ENCODE measurements at places on chromosomes 5 and 9.

- DNase-seq: no peak
Observed at GRCh38 chr9:126376311-126377175, 49.9 kb downstream of the MVB12B start.

DNA sequence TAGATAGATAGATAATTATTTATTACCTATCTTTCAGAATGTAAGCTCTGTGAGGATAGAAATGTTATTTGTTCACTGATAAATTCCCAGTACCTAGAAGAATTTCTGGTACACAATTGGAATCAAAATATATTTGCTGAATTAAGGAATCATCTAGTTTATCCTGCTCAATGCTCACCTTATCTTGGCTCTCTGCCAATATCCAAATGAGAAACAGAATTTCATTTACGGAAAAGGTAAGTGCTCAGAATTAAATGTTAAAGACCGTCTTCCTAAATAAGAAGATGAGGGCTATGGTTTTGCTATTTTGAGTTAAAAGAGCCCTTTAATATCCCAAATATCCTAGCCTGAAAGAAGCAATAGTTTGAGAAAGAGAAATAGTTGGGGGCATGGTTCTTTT lies 232.1 kb upstream of the PDE4D start:
- DNase-seq: no peak

- DNase-seq: peak; percentile 43
Observed at GRCh38 chr5:38316544-38317224, 58.3 kb downstream of the EGFLAM start.

DNA sequence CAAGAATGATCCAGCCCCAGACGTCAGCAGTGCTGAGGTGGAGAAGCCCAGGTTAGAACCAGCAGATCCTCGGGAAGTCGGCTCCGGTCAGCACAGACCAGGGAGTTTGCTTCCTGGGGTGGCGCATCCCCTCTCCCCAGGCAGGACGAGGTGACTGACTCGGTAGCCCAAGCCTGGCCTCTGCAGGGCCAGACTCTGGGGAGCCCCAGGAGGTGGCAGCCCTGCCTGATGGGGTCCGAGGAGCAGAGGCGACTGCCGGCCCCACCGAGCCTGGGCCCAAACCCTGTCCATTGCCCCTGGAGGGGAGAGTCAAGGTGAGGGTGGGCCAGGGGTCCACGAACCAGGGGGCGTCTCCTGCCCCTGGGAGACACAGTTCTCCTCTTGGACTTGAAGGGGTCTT lies 52.9 kb upstream of the SARDH start:
- no peak for DNase-seq

DNA sequence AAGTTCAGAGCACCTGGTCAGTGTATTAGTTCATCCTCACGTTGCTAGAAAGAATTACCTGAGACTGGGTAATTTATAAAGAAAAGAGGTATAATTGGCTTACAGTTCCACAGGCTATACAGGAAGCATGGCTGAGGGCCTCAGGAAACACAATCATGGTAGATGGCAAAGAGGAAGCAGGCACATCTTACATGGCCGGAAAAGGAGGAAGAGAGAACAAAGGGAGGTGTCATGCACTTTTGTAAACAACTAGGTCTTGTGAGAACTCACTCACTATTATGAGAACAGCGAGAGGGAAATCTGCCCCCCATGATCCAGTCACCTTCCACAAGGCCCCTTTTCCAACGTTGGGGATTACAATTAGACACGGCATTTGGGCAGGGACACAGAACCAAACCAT lies 28.8 kb upstream of the CAVIN4 start:
- DNase-seq: no peak

- DNase-seq: peak; percentile 47
Observed at GRCh38 chr5:94288937-94289336, 329.5 kb downstream of the KIAA0825 start.

GRCh38 chr9:120937596-120937995 lies 11.0 kb upstream of the TRAF1 start:
- DNase-seq: no peak

- no peak for DNase-seq
Observed at GRCh38 chr5:131389096-131389868, 125.4 kb downstream of the CDC42SE2 start.

DNA sequence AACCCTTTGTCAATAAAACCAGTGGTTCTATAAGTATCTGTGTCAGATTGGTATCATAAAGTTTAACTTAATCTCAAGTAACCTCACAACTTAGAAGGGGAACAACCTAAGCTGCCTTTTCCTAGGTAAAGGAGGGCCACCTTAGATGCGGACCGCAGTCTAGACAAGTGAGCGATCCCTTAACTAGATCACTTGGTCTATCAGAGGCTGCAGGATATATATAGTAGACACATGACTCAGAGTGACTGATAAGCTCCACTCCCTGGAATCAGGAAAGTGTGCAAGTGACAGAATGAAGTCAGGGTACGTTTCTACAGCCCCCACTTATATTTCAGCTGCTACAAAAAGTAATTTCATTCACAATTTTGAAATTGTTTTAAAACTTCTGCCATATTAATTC lies 7.4 kb downstream of the REEP5 start:
- DNase-seq: no peak

- DNase-seq: no peak
Observed at GRCh38 chr5:96260009-96260408, 173.0 kb downstream of the PCSK1 start.

DNA sequence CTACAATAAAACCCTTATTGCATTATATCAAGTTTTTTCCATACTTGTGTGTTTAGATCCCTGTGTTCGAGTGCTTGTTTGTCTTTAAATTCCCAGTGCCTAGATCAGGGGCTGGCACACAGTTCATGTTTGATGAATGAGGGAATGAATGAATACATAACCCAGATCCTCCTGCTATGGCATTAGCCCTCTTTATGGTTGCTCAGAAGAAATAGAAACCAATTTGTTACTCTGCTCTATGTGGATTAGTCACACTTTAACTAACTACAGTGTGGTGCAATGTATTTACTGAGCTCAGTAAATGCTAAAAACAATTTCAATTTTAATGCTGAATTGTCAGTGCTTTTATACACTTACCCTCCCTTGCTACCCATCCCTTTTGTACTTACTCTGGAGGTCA lies 16.4 kb upstream of the GALNT10 start:
- DNase-seq: no peak

- DNase-seq: no peak
Observed at GRCh38 chr5:129807162-129807814, 59.4 kb downstream of the MINAR2 start.

DNA sequence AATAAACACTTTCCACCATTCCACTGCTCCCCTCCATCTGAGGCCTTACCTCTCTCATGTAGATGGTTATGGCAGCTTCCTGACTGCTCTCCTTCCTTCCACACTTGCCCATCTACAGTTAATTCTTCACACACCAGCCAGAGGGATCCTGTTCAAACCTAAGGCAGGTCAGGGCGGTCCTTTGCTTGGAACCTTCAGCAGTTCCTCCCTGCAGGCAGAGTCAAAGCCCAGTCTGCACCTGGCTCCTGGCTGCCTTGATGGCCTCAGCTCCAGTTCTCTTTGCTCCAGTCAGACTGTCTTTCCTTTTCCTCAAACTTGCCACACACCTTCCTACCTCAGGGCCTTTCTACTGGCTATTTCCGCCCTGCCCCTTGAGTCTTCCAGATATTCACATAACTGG lies 30.2 kb upstream of the NR3C1 start:
- DNase-seq: no peak

GRCh38 chr5:170161069-170161468 lies 55.4 kb downstream of the FOXI1 start:
- DNase-seq: no peak

DNA sequence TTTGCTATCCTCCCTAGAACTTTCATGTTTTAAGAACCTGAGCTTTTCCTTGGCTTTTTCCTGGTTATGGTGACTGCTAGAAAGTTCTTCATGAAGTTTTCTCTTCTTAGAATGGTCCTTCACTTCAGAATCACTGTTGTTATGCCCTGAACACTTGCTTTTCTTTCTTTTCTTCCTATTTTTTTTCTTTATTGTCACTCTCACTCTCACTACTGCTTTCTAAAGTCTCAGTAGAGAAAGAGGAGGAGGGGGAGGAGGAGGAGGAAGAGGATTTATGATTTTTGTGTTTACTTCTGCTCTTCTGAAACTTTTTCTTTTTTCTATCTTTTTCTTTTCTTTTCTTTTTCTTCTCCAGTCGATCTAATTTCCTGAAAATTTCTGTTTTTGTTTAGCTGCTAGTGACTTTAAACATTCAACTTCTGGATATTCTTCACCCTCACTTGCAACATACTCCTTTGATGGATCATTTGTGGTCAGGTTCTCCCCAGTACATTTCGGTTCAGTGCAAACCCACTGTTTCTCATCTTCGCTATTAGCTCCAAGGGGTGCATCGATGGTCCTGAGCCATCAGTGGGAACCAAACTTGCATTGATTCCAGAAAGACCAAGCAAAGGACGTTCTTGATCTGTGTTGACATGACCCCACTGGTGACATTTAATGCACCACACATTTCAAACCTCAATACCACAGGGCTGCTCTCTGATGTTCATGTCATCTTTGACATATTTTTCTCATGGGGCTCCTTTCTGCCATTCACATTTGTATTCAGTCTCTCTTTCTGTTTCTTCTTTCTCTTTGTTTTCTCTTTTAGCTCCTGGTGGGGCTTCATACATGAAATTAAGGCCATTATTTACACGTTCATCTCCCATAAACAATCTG lies 81.6 kb upstream of the HAND1 start:
- no peak for DNase-seq

DNA sequence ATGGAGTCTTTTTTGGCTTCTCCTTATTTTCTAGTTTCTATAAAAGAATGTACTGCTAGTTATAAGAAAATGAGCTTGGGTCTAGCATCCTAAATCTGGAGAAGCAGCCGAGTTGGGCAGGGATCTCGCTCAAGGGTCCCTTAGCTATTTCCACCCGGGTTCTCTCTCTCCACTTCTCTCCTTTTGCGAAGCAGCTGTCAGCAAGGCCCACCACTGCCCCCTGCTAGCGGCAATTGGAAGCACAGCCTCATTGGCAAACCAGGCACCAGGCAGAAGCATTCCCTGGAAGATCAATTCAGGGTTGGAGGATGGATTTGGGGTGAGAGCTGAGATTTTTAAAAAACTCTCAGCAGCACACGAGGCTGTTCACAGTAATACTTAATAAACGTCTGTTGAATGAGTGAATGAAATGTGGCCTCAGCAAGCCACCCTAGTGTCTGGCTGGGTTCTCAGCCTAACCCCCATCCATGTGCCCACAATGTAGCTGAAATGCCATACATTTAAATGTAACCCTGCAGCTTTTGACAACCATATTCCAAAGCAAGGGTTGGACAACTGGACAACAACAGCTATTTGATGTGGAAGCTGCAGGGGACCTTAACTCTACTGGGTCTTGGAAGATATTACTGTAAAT lies 34.6 kb upstream of the TNIP1 start:
- DNase-seq: peak; percentile 13

GRCh38 chr5:343461-344401 lies 22.2 kb downstream of the AHRR start:
- DNase-seq: peak; percentile 45

DNA sequence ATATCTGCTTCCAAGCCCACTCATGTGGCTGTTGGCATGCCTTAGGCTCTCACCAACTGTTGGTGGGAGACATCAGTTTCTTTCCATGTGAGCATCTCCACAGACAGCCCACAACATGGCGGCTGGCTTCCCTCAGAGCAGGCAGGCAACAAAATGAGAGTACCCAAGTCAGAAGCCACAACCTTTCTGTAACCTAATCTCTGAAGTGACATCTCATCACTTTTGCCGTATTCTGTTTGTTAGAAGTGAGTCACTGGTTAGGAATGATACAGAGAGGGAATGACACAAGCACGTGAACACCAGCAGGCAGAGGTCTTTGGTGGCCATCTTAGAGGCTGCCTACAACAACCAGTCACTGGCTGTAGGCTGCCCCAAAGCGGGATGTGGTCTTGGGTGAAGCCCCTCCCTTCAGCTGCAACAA lies 88.6 kb upstream of the RASGRF2 start:
- DNase-seq: no peak

- no peak for DNase-seq
Observed at GRCh38 chr5:128711216-128711615, 173.2 kb upstream of the FBN2 start.

- no peak for DNase-seq
Observed at GRCh38 chr9:133811471-133811870, 73.3 kb upstream of the SARDH start.

DNA sequence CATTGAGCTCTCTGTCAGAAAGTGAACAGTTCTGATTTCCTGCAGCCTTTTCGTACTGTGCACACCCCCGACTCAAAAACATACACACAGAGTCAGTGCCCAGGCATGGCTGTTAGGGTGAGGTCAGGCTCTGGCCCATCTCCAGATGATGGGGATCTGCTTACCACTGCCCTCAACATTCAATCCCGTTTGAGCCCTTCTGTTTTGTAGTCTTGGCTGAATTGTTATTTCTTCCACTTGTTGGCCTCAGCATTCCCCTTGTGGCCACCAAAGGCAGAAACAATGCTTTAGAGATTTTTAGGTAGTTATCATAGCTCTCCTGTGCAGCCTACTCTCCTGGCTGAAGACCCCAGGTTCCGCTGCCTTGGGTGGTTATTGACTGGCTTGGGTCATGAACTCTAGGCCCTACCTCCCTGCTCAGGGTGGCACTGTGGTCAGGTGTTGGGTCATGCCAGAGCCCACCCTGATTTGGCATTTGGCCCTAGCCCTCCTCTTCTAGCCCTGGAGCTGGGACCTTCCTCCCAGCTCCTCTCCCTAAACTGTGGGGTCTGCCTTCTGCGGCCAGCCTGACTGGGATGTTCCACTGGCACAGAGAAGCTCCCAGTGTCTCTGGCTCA lies 7.8 kb upstream of the MYOZ3 start:
- DNase-seq: no peak

GRCh38 chr9:110738982-110739381 lies 70.4 kb downstream of the MUSK start:
- DNase-seq: no peak

DNA sequence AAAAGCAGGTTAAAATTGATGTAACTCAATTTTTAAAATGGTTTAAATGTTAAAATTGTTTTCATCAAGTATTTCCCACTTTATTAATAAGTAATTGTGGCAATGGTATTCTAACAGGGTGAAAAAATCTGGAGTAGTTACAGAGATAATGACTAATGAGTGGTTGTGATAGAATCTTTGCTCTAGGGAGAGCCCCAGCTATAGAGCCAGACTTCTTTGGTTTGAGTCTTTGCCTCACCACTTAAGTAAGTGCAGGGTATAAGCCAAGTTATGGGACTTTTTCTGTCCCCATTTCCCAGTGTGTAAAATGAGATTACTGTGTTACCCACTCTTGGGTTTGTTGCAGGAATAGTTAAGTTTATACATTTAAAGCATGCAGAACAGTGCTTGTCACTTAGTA lies 158.1 kb downstream of the FER start:
- DNase-seq: no peak

- no peak for DNase-seq
Observed at GRCh38 chr9:122767817-122768216, 20.9 kb upstream of the OR5C1 start.

DNA sequence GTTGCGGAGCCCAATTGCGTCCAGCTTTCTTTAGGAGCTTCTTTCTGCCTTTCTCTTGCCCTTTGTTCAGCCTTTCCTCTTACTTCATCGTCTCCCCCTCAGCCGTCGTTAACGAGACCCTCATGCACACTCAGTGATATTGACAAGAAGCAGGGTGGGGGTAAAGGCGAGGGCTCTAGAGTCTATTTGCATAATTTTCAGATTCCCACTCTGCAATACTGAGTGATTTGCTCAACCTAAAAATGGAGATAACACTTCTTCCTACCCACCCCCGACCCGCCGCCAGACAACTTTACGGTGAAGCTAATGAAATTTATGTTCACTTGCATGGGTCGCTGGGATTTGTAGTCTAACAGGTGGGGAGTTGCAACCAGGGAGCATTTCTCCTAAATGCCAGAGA lies 1.3 kb upstream of the TBC1D2 start:
- no peak for DNase-seq

- no peak for DNase-seq
Observed at GRCh38 chr9:112905084-112905483, 14.4 kb upstream of the SLC46A2 start.
